ENCODE measurements at places on chromosomes 4 and X.

DNA sequence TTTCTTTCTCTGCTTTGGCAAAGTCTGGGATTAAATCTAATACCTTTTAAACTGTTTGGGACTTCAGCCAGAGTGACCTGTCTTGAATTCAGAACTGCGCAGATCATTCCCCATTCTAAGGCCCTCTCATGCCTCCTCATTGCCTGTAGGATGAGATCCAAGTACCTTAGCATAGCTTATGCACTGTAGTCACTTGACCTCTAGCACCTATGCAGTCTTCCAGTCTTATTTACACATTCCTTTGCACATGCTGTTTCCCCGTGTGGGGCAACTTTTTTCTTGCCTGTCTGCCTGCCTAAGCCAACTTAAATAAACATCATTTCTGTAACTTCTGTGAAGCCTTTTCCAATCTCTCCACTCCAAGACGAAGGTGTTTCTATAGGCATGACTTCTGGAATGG, 68.4 kb downstream of the AR start:
- no peak for DNase-seq

- no peak for DNase-seq
Measured at GRCh38 chr4:52094376-52095145, 43.5 kb downstream of the SPATA18 start.

DNA sequence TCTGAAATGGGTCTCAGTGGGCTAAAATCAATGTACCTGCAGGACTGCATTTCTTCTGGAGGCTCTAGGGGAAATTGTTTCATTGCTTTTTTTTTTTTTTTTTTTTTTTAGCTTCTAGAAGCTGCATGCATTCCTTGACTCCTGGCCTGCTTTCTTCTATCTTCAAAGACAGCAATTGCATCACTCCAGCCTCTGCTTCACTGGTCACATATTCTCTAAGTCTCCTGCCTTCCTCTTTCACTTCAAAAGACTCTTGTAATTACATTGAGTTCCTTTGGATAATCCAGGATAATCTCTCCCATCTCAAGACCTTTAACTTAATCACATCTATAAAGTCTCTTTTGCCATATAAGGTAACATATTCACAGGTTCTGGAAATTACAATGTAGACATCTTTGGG, 11.3 kb upstream of the PCYT1B start:
- no peak for DNase-seq

- no peak for DNase-seq
Measured at GRCh38 chrX:39418731-39419638, 617.7 kb downstream of the MID1IP1 start.

DNA sequence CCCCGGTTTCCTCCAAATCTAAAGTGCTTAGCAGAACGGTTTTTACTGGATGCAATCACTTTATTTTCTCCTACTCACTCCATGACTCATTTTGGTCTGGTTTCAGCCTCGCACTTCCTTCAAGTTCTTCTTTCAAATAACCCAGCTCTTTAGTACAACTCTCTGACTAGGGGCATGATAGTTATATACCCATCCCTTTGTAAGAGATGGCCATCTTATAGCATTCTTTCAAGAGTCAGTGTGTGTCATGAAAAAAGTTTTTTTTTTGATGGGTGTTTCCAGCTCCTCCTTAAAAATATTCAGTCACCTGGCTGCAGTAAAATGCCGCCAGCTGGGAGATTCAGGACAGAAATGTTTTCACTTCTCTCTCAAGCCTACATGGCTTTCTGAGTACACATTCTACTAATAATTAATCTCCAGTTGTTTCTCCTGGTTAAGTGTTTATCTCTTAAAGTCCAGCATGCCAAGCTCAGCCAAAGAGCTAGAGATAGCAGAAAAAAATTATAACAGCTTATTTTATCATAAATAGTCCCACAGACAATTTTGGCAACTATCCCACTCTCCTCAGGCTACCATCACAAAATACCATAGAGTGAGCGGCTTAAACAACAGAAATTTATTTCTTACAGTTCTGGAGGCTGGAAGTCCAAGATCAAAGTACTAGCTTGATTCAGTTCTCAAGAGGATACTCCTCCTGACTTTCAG, 139.3 kb downstream of the GASK1B start:
- DNase-seq, result no peak

GRCh38 chr4:878796-879728, 53.1 kb downstream of the GAK start:
- peak; percentile 76 for DNase-seq

DNA sequence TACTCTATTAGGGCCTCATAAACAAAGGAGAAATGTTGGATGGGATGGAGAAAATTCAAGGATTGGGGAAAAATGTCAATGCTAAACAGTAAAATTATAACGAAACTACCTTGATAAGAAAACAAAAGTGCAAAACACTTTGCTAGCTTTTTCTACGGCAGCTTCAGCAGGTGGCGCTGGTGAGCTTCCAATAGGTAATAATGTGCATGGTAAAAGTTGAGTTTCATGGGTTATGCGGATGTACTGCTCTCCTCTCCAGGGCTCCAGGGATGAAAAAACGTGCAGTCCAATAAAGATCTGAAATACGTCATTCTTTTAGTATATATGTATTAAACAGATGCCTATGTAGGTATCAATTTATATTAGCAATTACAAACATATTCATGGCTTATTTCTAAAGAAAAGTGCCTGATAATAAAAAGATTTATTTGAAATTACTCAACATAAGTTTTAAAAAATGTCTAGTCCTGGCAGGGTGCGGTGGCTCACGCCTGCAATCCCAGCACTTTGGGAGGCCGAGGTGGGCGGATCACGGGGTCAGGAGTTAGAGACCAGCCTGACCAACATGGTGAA, 239.6 kb downstream of the GRXCR1 start:
- DNase-seq, result peak; percentile 66

GRCh38 chr4:106690487-106690886, 321.9 kb upstream of the GIMD1 start:
- no peak for DNase-seq

DNA sequence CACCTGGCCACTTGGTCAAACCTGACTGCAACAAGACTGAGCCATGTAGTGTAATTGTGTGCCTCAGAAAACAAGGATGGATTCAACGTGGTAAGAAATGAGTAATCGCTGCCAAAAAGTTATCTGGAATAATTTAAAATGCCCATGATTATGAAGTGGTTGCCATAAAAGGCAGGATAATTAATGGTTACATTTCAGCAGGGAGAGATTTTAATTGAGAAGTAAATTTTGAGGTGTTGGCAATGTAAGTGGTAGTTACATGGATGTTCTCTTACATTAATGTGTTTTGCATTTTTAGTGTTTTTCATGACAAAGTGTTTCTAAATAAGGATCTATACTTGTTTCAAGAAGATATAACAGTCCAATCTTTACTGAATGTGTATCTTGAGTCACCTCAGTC, 15.7 kb downstream of the HAUS3 start:
- no peak for DNase-seq

- no peak for DNase-seq
Measured at GRCh38 chr4:108888769-108889168, 125.9 kb upstream of the ETNPPL start.

DNA sequence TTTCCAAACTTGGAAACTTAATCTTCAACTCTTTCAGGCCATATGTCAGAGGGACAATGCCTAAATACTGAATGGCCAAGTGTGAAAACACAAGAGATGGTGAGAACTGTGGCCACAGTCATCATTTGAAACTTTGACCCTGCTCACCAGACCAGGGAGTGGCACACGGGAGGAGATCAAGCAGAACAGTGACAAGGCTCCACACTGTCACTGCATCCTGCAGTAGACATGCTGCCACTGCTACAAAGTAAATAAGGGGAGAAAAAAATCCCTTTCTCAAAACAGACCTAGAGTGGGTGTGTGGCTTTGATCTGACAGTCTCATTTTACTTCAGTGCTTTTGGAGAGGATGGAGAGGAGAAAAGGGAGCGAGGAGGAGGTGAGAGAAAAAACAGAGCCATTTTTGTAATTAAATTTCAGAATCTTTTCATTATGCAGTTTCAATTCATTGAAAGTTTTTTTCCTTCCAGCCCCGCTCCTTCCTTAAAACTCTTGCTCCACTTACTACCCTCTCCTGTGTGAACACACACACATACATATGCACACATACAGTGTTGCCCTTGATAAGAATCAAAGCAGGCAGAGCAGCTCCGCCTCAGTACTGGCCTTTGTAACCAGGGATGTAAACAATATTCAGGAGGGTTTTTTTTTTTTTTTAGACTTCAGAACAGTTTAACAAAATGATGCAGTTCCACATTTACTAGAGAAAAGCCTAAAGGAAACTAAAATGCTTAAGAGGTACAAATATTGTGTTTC, 34.4 kb downstream of the NEXMIF start:
- no peak for DNase-seq

GRCh38 chr4:7787067-7787466, 152.6 kb downstream of the AFAP1 start:
- peak; percentile 36 for DNase-seq

DNA sequence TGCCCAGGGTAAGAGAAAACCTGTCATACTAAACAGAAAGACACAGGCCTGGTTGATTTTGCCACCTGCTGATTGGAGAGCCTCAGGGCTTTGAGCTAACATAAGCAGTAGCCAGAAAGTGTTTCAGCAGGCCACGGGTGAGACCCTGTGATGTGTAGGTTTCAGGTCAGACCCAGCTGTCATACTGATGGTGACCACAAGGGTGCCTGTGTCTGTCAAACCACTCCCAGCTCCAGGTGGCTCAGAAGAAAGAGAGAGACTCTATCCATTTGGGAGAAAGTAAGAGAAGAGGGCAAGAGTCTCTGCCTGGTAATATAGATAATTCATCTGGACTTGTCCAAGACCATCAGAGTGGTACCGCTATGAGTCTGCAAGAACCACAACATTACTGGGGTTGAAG, 72.8 kb upstream of the NLRP2B start:
- no peak for DNase-seq

GRCh38 chr4:749698-750666, 44.4 kb downstream of the PCGF3 start:
- no peak for DNase-seq

DNA sequence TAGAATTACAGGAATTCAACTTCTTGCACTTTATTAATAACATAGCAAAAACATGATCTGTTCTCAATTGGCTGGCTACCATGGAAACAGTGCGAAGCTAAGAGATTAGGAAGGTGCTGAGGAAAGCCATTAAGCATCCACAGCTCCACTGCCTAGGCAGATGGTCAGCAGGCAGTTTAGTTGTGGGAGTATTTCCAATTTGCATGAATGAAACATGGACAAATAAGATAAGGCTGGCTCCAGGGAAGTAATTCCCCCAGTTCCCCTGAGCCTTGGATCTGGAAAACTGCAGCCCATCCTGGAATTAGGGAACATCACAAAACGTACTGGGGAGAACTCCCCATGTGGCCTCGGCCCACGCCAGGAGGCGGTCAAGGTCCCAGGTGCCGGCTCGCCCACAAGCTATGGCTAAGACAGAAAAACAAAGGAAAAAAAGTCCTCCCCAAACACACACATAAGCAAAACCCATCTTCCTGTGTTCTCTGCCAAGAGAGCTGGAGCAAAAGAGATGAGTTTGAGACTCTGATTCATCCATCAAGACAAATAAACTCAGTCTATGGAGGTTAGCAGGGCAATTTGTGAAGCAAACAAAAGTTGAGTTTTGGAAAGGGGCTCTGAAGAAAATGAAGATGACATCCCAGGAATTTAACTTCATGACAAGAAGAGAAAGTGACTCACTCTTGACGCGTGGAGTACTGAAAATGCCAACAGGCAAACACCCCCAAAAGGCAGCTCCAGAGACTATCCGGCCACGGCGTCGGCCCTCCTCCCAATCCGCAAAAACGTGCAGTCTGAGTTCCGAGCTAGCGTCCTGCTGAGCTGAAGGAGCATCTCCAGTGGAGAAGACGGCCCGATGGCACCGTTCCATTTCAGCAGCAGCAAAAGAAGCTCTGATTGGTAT, 45.1 kb downstream of the IGFBP7 start:
- DNase-seq, result no peak

GRCh38 chrX:96770315-96770714, 85.7 kb downstream of the DIAPH2 start:
- DNase-seq, result no peak

- no peak for DNase-seq
Measured at GRCh38 chrX:56268888-56269287, 36.7 kb downstream of the KLF8 start.

GRCh38 chrX:44022964-44023363, 49.8 kb upstream of the NDP start:
- no peak for DNase-seq

- DNase-seq, result no peak
Measured at GRCh38 chr4:65917486-65917885, 247.2 kb upstream of the EPHA5 start.

- DNase-seq, result peak; percentile 53
Measured at GRCh38 chr4:2071252-2071911, 12.3 kb downstream of the NAT8L start.

GRCh38 chr4:38396091-38396490, 267.9 kb upstream of the KLF3 start:
- no peak for DNase-seq

GRCh38 chr4:4851081-4851480, 8.4 kb upstream of the MSX1 start:
- peak; percentile 43 for DNase-seq

DNA sequence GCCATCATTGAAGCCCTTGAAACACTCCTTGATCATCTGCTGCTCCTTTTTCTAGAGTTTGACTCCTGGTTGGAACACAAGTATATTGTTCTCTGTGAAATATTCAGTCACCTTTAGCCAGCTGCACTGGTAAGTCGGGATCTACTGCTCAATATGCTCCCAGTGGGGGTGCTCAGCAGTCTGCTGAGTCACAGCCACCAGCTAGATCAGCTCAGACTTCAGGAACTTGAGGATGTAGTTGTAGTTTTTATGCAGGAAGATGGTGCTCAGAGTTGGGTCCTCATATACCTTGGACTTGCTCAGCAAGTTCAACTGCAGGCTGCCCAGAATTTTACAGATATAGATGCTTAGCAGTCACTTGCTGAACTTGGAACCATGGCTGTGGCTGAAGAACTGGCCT, 202.5 kb upstream of the RPL34 start:
- DNase-seq, result no peak

DNA sequence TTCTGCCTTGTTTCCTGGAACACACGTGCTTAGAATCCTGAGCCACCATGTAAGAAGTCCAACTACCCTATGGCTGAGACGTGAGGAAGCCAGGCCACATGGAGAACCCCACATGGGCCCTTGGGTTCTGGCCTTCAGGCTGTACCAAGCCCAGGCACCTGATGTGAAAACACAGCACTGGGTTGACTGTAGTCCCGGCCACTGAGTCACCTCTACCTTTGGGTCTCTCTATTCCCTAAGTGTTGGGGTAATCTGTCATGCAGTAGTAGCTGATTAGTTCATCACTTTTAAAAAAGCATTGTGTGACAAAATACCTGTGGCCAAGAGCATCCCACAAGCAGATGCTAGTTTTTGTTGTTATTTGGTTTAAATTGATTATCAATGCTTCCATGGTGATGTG, 24.3 kb downstream of the CFAP97 start:
- no peak for DNase-seq

DNA sequence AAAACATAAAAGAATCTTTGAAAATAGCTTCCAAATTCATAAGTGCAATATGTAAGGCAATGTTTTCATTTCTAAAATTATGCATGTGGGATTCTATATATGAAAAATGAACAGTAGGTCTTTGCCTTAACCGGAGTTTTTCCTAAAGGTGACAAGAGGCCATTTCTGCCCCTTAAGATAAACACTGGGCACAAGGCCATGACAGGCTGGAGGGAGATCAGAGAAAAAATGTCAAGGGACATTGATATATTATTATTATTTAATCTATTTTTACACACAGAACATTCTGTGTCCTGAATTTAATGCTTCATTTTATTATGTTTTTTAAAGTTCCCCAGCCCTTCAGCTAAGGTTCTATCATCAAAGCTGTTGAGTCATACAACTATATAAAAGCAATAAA, 118.8 kb downstream of the CHM start:
- no peak for DNase-seq

All from activated effector memory CD4-positive, alpha-beta T cell treated with anti-CD3 and anti-CD28 coated beads, Interleukin-2, amount 50 U/mL, for 16 hours (primary cell).